Lung (tissue), 17 donors: ENCODE measurements at places on chromosomes 7 and 10. TPM values are rescaled to one million over a fixed set of nuclear protein-coding genes. Genes with fewer than 3 reads are reported as not detected.

DNA sequence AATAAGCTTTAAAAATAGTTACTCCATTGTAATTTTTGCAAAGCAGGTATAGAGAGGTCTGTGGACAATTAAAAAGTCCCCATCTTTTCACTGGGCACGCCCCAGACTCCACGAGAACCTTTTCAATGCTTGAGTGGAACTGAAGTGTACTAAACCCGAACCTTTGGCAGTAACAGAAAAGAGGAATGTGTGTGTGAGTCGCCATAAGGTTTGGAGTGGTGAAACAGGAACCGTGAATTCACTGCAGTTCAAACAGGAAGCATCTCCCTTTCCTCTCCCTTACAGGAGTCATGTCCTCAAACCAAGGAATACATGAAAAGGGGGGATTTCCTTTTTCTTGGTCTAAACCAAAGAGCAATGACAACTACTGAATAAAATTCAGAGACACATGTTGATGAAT, 23.2 kb downstream of the NDUFB2 start:
- H3K4me3 ChIP-seq: no peak overlapping the region
- H3K36me3 ChIP-seq: no peaks in the 10 kb centered on the region
- H3K27ac ChIP-seq: no peak overlapping the region
- H3K27me3 ChIP-seq: no peaks in the 10 kb centered on the region

- H3K36me3 ChIP-seq: peaks cover 12% of the 10 kb centered on the region
- no peak overlapping the region for H3K27ac ChIP-seq
- H3K4me3 ChIP-seq: no peak overlapping the region
- peak; percentile 69 for DNase-seq
These were observed 135.3 kb upstream of the CCDC6 start for GRCh38 chr10:60041489-60042133.

- H3K36me3 ChIP-seq: no peaks in the 10 kb centered on the region
- H3K27me3 ChIP-seq: no peaks in the 10 kb centered on the region
- no peak for DNase-seq
- H3K4me1 ChIP-seq: no peaks in the 10 kb centered on the region
- H3K4me3 ChIP-seq: no peak overlapping the region
These were observed 128.8 kb downstream of the SDHAF3 start for GRCh38 chr7:97246317-97246716.

GRCh38 chr10:113643183-113643582, 20.7 kb downstream of the NRAP start:
- H3K27ac ChIP-seq: peak overlapping the region; percentile 82
- H3K36me3 ChIP-seq: no peaks in the 10 kb centered on the region
- no peaks in the 10 kb centered on the region for H3K27me3 ChIP-seq
- no peak overlapping the region for H3K4me3 ChIP-seq
- DNase-seq: no peak

DNA sequence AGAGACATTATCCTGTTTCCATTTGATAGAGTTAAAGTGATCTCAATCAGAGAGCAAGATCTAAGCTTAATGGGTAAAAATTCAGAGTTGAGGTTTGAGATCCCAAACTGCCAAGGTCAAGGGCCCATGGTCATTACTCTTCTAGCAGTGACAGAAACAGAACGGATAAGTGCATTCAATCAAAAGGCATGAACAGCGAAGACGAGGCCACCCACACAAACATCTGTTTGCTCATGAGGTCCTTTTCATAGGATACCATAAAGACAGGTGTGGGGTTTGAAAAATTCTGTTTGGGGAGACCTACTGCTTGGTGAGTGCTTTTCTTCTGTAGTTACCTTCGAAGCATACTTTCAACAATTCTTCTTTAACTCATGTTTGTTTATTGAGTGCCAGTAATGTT, 58.3 kb downstream of the SEMA3C start:
- H3K27ac ChIP-seq: no peak overlapping the region
- DNase-seq: no peak
- no peaks in the 10 kb centered on the region for H3K36me3 ChIP-seq
- peaks cover 18% of the 10 kb centered on the region for H3K4me1 ChIP-seq
- no peak overlapping the region for H3K4me3 ChIP-seq

DNA sequence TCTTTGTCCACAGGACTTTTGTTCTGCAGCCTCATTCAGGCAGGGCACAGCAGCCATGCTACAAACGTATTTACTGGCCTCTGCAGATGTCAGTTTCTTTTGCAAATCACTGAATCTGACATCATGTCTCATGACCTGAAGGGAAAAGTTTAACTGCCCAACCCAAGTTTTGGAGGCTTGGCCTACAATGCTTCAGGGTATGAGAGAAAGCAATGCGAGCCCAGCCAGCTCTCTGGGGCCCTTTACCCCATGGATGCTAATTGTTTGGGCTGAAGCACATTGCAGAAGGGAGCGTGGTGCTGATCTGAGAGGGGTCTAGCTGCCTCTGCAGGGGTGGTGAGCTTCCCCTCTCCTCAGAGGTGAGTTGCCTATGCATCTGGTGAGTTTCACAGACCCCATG, 179.9 kb upstream of the CXCL12 start:
- H3K4me1 ChIP-seq: no peaks in the 10 kb centered on the region
- H3K27me3 ChIP-seq: no peaks in the 10 kb centered on the region
- H3K27ac ChIP-seq: no peak overlapping the region
- DNase-seq: no peak
- H3K4me3 ChIP-seq: no peak overlapping the region

- no peak overlapping the region for H3K27ac ChIP-seq
- H3K4me3 ChIP-seq: no peak overlapping the region
- DNase-seq: no peak
- H3K36me3 ChIP-seq: no peaks in the 10 kb centered on the region
These were observed 7.5 kb upstream of the DDIT4 start for GRCh38 chr10:72265990-72266865.

GRCh38 chr10:29776246-29776645, 141.5 kb upstream of the SVIL start:
- H3K4me1 ChIP-seq: no peaks in the 10 kb centered on the region
- H3K27me3 ChIP-seq: no peaks in the 10 kb centered on the region
- H3K36me3 ChIP-seq: no peaks in the 10 kb centered on the region
- no peak overlapping the region for H3K4me3 ChIP-seq

- DNase-seq: peak; percentile 41
- H3K27me3 ChIP-seq: no peaks in the 10 kb centered on the region
- H3K4me3 ChIP-seq: no peak overlapping the region
- H3K4me1 ChIP-seq: no peaks in the 10 kb centered on the region
These were observed 19.1 kb upstream of the PRRT4 start for GRCh38 chr7:128380483-128381106.

DNA sequence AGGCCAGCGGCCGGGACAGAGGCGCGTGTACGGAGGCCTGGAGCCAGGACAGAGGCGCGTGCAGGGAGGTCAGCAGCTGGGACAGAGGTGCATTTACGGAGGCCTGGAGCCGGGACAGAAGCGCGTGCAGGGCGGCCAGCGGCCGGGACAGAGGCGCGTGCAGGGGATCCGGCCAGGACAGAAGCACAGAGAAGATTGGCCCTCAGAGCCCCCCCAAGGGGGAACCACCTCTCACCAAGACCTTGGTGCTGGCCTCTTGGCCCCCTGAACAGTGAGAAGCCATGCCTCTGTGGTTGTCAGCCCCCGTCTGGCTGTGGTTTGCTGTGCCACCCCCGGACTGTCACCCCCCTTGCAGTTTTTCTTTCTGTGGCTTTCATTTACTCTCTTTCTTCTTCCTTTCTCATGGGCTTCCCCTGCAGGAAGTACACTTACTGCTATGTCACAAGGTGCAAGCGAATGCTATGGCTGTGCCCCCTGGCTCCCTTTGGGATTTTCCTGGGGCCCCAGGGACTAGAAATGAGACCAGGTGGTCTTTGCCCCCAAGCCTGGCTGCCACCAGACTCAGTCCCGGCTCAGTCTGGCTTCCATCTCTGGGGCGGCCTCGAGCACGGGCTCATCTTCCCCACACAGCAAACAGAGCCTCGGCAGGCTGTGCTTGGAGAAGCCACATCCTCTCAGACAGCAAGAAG, 41.1 kb downstream of the INSIG1 start:
- no peaks in the 10 kb centered on the region for H3K4me1 ChIP-seq
- no peak for DNase-seq
- no peak overlapping the region for H3K27ac ChIP-seq

DNA sequence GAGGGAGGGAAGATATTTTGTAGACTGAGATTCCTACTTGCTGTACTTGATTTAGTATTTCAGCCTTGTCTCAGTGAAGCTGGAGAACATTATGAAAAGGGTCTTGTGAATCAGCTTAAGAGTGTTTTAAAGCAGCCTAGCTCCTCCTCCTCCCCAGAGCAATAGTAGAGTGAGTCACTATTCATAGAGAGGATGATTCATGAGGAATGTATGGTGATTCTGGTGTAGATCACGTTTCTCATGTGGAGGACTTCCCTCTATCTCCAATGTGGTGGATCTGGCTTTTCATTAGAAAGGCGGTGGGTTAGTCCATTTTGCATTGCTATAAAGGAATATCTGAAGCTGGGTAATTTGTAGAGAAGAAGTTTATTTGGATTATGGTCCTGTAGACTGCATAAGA, 340.1 kb upstream of the CHRM2 start:
- no peak overlapping the region for H3K4me3 ChIP-seq
- H3K27ac ChIP-seq: no peak overlapping the region
- no peaks in the 10 kb centered on the region for H3K36me3 ChIP-seq
- H3K27me3 ChIP-seq: no peaks in the 10 kb centered on the region
- H3K4me1 ChIP-seq: no peaks in the 10 kb centered on the region

DNA sequence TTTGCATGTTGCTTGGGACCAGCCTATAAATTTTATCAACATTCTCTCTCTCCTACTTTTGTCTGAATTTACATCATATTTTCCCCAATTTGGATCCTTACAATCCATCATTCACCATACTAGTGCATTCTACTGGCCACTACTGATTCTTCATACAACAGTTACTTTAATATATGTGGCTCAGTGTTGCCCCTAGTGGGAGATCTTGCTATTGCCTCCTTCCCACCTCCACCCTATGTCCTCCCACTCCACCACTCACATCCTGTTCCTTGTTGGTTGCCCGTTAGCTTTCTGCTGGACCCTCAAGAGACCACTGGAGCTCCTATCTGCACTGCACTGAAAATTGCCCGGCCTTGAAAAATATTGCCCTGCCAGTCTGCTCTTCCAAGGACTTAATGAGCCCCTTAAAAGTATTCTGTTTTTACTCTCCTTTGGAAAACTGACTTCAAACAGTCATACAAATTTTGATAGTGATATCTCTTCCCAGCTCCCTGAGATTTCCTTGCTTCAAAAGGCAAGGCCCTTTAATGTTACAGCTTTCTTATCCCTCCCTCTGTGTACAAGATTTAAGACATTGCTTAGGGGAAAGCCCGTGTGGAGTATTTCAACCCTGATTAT, 243.2 kb upstream of the TMEM229A start:
- H3K27me3 ChIP-seq: no peaks in the 10 kb centered on the region
- H3K4me1 ChIP-seq: no peaks in the 10 kb centered on the region
- no peaks in the 10 kb centered on the region for H3K36me3 ChIP-seq
- H3K4me3 ChIP-seq: no peak overlapping the region

- no peak overlapping the region for H3K4me3 ChIP-seq
- H3K27ac ChIP-seq: no peak overlapping the region
- DNase-seq: no peak
- H3K36me3 ChIP-seq: no peaks in the 10 kb centered on the region
These were observed 29.5 kb downstream of the RAB11FIP2 start for GRCh38 chr10:118017071-118017740.

- no peak for DNase-seq
- no peaks in the 10 kb centered on the region for H3K36me3 ChIP-seq
- H3K4me3 ChIP-seq: no peak overlapping the region
- H3K27ac ChIP-seq: no peak overlapping the region
These were observed 11.5 kb upstream of the NT5C2 start for GRCh38 chr10:103204353-103205255.

GRCh38 chr7:80432166-80432565, 79.7 kb downstream of the GNAT3 start:
- no peaks in the 10 kb centered on the region for H3K4me1 ChIP-seq
- H3K4me3 ChIP-seq: no peak overlapping the region
- DNase-seq: no peak
- no peak overlapping the region for H3K27ac ChIP-seq
- H3K27me3 ChIP-seq: no peaks in the 10 kb centered on the region
- H3K36me3 ChIP-seq: no peaks in the 10 kb centered on the region

GRCh38 chr7:24798261-24798660, 41.0 kb upstream of the GSDME start:
- no peaks in the 10 kb centered on the region for H3K4me1 ChIP-seq
- H3K36me3 ChIP-seq: no peaks in the 10 kb centered on the region
- H3K27me3 ChIP-seq: no peaks in the 10 kb centered on the region

GRCh38 chr10:132946311-132946710, 3.9 kb upstream of the CFAP46 start:
- H3K27me3 ChIP-seq: peaks cover 45% of the 10 kb centered on the region
- no peak for DNase-seq
- H3K36me3 ChIP-seq: no peaks in the 10 kb centered on the region
- no peak overlapping the region for H3K4me3 ChIP-seq
- H3K4me1 ChIP-seq: peaks cover 2% of the 10 kb centered on the region
- H3K27ac ChIP-seq: no peak overlapping the region

- no peak for DNase-seq
- H3K27me3 ChIP-seq: no peaks in the 10 kb centered on the region
- H3K4me1 ChIP-seq: no peaks in the 10 kb centered on the region
- H3K36me3 ChIP-seq: no peaks in the 10 kb centered on the region
- H3K4me3 ChIP-seq: no peak overlapping the region
These were observed 65.4 kb downstream of the FANK1 start for GRCh38 chr10:125961743-125962142.

DNA sequence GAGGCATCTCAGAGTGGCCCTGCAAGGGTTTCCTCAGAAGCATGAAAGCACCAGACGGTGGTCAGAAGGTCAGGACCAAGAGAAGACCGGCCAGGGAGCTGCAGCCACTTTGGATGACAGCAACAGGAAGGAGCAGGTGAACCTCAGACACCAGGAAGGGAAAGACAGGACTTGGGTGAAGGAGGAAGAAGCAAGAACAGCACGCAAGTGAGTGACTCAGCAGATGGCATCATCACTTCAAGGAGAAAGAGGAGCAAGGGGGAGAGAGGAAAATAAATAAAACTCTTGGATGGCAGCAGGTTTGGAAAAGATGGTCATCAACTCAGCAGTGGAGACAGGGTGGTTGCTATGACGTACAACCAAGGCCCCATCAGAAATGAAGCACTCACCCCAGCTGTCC, 31.6 kb downstream of the NCAPG2 start:
- H3K4me3 ChIP-seq: no peak overlapping the region
- peaks cover 2% of the 10 kb centered on the region for H3K4me1 ChIP-seq
- no peaks in the 10 kb centered on the region for H3K27me3 ChIP-seq
- DNase-seq: no peak

DNA sequence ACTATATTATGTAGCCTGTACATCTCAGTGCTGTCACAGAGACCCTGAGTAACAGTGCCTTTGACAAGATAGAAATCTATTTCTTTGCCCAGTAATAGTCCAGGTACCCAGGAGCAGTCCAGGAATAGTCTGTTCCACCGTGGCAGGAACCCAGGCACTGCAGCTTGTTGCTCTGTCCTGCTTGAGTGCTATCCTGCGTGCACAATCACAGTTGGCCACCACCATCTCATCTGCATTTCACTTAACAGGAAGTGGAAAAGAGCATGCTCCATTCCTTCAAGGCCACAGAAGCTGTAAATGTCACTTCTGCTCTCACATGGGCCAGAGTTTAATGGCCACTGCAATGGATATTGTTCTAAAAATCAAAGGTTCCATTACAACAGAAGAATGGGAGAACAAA, 61.5 kb upstream of the PRR15 start:
- no peaks in the 10 kb centered on the region for H3K27me3 ChIP-seq
- no peak overlapping the region for H3K27ac ChIP-seq

GRCh38 chr7:127809261-127809702, 157.3 kb downstream of the SND1 start:
- H3K4me3 ChIP-seq: no peak overlapping the region
- DNase-seq: no peak
- H3K27me3 ChIP-seq: no peaks in the 10 kb centered on the region
- peaks cover 3% of the 10 kb centered on the region for H3K4me1 ChIP-seq

Gene WAPL
- 67.8 TPM for total RNA-seq

Gene STK31
- total RNA-seq: 0.74 TPM

Gene ZNF746
- total RNA-seq: 25.1 TPM

Gene MYO3A
- total RNA-seq: 0.55 TPM

Gene ITGA8
- total RNA-seq: 124 TPM

Gene VSTM4
- 10.9 TPM for total RNA-seq
